Activated CD4-positive, alpha-beta T cell treated with anti-CD3 and anti-CD28 coated beads, Interleukin-2, Interleukin-4, amounts not matched to agents 100 ng/mL and 50 ng/mL, durations not matched to agents 16 hours and 8 hours (primary cell): ENCODE measurements at places on chromosomes 3 and 15.
A peak's percentile ranks its signal among the peaks of the same experiment; 100 is the strongest.

DNA sequence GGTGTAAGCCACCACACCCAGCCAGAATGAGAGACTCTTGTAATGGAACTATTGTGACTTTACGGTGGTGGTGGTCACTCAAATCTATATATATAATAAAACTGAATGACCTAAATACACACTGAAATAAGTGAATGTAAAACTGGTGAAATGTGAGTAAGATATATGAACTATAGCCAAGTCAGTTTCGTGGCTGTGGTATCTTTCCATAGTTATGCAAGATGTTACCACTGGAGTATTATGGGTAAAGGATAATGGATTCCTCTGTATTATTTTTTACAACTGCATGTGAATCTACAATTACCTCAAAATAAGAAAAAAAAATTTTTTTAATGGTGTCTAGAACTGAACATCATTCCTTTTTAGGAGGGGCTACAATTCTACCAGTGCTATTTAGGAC, 21.9 kb downstream of the PIK3CB start:
- no peak for DNase-seq

DNA sequence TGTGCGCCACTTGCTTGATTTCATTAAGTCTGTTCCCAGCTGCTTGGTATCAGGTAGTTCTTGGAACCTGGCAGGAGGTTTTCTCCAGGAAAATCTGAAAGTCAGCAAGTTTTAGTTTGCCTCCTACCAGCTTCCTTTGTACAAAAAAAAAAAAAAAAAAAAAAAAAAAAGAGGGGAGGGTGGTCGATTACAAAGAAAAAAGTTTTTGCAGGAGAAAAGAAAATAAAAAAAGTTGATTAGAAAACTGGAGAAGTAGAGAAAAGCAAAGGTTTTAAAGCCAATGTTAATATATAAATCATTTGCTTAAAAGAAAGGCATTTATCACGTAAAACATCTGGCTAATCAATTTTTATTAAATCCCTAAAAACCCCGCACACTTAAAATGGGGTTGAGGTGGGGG, 5.9 kb downstream of the EPHA3 start:
- DNase-seq = no peak

- no peak for DNase-seq
Observed at GRCh38 chr15:25478313-25478712, 39.5 kb upstream of the UBE3A start.

GRCh38 chr3:149378478-149379309, 1.2 kb upstream of the TM4SF1 start:
- DNase-seq = no peak

GRCh38 chr3:82824491-82824890, 1063.0 kb upstream of the GBE1 start:
- no peak for DNase-seq

- peak; percentile 2 for DNase-seq
Observed at GRCh38 chr15:71011503-71012155, 103.6 kb upstream of the THSD4 start.

- no peak for DNase-seq
Observed at GRCh38 chr3:10015461-10015904, 10.8 kb upstream of the FANCD2 start.

DNA sequence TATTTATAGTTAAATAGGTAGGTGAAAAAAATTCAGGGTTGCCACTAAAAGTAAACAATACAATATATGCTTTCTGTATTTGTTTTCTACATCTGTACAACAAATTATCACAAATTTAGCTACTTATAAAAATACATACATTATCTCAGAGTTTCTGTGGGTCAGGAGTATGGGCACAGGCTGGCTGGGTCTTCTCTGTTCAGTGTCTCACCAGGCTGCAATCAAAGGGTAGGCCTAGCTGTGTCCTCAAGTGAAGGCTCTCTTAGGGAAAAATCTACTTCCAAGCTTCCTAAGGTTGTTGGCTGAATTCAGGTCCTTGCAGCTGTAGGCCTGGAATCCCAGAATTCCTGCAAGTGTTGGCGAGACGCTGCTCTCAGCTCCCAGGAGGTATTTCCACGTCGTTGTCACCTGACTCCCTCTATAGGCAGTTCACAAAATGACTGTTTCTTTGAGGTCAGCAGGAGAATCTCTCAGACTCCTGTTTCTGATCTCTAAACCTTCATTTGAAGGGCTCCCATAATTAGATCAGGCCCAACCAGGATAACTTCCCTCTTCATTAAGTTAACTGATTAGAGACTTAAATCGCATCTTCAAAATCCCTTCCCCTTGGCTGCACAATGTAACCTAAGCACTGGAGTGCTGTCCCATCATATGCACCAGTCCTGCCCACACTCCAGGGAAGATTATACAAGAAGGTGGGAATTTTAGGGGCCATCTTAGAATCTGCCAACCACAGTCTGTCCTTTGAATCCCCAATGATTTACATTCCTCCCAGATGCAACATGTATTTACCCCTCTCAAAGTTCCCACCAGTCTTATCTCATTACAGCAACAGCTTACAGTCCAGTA, 296.6 kb downstream of the SUCLG2 start:
- DNase-seq = no peak

GRCh38 chr3:143895805-143896204, 47.5 kb upstream of the SLC9A9 start:
- no peak for DNase-seq

- no peak for DNase-seq
Observed at GRCh38 chr15:69783211-69783610, 314.5 kb downstream of the TLE3 start.

DNA sequence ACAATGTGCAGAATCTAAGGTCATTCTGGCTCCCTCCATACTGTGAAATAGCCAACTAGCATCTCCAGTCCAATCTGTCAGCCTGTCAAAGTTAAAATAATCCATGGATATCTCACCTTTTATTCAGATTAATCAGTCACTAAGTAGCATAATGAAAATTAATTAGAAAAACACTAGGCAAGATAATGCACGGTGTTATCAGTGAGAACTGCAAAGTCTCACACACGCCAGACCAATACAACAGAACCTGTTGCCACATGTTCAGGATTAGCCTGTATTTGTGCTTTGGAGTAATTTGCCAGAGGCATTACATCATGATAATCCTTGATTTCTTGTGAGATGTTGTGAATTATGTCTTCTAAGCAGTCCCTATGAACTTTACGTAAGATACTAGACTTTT, 820.4 kb upstream of the ALCAM start:
- DNase-seq = no peak

- peak; percentile 75 for DNase-seq
Observed at GRCh38 chr3:189288348-189289235, 116.8 kb downstream of the TPRG1 start.

DNA sequence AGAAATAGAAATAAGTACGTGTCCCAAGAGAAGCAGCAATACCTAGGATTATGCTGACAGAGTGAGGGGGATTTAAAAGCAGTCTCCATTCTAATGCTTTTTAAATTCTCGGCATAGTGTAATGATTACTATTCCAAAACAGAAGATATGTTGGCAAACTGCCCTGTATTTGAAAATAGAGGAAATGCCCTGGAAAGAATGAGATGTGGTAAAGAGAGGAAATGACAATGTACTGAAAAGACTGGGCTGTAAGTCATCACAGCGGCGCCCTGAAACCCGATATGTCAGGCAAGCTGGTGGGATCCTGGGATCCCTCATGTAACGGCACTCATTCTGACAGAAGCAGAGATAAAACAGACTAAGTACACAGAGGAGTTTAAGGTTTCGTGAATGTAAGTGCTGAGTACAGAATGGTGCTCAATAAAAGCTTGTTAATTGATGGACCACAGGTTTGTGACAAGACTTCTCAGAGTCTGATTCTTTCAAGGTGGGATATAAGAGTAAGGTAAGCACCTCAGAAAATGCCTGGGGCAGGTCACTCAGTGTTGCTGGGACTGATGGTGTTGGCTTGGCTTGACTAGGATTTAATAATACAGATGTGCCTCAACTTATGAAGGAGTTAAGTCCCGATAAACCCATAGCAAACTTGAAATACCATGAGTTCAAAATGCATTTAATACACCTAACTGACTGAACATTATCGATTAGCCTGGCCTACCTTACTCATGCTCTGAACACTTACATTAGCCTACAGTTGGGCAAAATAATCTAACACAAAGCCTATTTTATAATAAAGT, 91.4 kb downstream of the NFKBIZ start:
- DNase-seq = no peak

- no peak for DNase-seq
Observed at GRCh38 chr3:107404727-107405469, 27.7 kb downstream of the CCDC54 start.

GRCh38 chr3:144760831-144761230, 789.2 kb downstream of the DIPK2A start:
- DNase-seq = no peak

GRCh38 chr3:165638034-165638433, 199.2 kb downstream of the BCHE start:
- DNase-seq = no peak

DNA sequence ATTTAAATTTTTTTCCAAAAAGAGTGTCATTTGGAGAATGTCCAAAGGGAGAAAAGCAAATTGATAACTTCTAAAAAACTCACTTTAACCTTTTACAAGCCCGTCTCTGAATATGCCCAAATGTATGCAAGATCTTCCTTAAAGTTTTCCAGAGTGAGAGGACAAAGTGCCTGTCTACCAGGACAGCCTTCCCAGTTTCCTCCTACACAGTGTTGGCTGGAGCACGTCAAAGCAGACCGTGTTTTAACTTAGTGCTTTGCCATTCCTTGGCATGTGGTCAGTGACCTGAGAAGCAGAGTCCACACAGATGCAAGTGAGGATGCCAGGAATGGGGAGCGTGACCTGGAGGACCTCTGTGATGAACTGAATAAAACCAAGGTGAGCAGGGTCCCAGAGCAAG, 245.7 kb downstream of the FAM43A start:
- no peak for DNase-seq

DNA sequence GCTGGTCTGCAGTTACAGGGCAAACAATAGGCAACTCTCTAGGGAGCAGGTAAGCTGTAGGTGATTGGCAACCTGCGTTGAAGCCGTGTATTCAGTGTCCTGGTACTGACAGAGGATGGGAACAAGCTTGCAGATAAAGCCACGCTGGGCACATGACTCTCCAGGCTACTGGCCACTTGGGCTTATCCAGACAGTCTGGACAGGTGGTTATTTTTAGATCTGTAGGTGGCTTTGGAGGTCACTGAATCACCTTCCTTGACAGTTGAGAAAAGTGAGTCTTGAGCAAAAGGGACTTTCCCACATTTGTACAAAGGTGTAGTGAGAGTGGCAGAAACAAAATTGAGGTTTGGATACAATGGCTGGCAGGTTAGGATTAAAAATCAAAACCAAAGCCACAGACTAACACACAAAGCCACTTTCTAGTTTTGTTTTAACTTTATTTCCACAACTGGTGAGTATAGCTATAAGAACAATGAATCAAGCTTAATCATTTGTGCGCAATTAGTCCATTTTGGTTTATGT, 22.3 kb upstream of the IL1RAP start:
- peak; percentile 81 for DNase-seq

- DNase-seq = no peak
Observed at GRCh38 chr3:80233576-80233975, 465.8 kb upstream of the ROBO1 start.

DNA sequence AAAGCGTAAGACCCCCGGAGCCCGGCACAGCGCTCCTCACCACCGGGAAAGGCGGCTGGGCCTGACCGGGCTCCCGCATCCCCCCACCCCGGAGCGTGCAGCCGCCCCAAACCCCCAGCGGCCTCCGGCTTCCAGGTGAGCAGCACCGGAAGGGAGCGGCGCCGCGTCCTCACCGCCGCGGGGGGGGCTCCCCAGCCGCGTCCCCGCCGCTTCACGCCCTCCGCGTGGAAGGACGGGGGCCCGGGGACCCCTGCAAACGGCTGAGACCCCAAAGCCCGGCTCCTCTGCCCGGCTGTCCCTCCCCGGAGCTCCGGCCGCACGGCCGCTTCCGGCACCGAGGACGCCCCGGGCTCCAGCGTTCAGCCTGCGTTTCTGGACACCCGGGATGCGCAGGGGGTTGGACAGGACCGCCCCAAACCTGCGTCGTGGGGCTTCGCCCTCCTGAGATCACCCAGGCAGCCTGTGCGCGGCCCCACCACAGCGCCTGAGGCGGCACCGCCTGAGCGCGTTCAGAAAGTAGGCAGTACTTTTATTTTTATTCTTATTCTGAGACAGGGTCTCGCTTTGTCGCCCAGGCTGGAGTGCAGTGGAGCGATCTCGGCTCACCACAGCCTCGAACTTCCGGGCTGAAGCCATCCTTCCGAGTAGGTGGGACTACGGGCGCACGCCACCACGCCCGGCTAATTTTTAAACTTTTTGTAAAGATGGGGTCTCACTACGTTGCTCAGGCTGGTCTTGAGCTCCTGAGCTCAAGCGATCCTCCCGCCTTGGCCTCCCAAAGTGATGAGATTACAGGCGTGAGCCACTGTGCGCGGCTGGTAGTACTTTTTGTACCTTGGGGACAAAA, 51.6 kb upstream of the BLM start:
- peak; percentile 75 for DNase-seq

GRCh38 chr3:44974416-44974815, 1.6 kb downstream of the ZDHHC3 start:
- DNase-seq = no peak

- no peak for DNase-seq
Observed at GRCh38 chr3:194357681-194358080, 6.6 kb upstream of the CPN2 start.

DNA sequence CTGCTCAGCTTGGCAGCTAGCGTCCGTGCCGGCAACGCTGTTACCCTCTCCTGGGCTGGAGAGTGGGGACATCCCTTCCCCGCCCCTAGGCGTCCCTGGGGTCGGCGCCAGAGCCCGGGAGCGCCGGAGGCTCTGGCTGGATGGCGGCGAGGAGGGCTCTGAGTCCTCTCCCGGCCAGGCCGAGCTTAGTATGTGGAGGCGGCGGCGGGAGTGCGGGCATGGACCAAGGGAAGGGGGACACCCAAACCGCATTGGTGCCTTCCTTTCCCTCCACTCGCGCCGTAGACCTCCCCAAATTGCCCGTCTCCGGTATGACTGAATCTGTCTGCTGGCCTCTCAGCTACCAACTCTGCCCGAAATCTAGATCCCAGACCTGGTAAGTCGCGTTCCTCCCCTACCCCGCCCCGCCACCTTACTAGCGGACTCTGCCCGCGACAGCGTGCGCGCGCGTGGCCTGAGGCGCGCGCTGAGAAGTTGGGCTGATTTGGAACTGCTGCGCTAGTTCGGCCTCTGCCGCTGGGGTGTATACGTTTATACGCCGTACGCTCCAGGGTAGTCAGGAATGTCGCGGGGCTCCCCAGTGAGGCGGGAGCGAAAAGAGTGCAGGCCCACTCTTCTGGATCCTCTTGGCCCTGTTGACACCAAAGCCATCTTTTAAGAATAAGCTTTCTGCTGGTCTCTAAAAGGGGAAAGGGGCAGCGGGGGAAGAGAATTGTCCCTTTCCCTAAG, 12.2 kb downstream of the ZIC1 start:
- no peak for DNase-seq

DNA sequence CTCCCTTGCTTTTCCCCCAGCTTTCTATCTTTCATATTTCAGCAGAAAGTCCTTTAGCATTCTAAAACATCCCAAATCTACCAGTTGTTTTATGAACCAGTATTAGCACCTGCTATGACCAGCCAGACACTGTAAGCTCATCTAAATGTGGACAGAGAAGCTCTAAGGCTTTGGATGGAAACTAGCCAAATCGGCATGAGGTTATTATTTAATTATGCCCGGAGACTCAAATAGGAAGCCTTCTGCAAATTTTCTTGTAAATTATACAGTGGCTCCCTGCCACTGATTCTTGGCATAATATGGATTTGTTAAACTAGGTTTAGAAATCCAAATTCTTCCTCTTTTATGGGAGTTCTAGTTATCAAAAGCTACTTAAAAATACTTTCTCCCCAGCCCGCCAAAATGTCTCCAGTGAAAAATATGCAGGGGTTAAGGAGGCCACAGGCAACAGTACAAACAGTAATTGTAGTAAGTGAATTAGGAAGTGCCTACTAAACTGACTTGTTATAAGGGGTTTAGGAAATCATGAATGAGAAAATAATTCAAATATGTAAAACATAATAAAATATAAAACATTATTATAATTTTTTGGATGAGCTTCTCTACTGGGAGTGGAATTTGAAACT, 15.4 kb downstream of the MYH15 start:
- DNase-seq = no peak
